ENCODE measurements at places on chromosomes 12 and 14.

DNA sequence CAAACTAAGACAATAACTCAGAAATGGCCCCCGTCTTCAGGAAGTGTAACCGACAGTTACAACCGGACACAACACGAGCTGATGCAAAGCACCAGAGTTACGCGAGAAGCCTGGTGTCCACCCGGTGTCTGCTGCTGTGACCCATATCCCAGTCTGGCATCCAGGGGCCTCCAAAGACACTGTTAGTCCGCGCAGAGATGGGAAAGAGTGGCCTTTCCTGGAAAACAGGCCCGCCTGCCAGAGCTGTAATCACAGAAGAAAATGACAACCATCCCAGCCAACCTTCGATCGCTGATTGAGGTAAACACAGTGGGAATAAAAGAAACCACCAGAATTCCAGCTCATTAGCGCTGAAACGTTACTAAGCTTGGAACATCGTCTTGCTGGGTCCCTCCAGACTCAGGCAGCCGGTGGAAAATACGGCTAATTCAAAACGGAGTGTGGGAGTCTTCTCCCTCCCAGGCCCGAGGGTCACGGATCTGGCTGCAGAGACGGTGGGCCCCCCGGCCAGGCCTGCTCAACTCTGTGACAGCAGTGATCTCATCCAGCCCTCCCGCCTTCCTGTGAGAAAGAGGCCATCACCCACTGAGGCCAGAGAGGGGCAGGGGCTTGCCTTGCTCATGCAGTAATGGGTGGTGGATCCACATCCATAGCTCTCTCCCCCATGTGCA, 273.9 kb upstream of the RTL1 start:
- DNase-seq: no peak
- H3K4me1 ChIP-seq: peaks cover 6% of the 10 kb centered on the region
- H3K4me3 ChIP-seq: no peak overlapping the region
- H3K27me3 ChIP-seq: no peaks in the 10 kb centered on the region
- H3K27ac ChIP-seq: no peak overlapping the region

- DNase-seq: peak; percentile 71
- H3K4me3 ChIP-seq: no peak overlapping the region
- no peak overlapping the region for H3K27ac ChIP-seq
- H3K27me3 ChIP-seq: no peaks in the 10 kb centered on the region
These were observed 112.3 kb upstream of the BCL2L14 start for GRCh38 chr12:11958221-11959091.

DNA sequence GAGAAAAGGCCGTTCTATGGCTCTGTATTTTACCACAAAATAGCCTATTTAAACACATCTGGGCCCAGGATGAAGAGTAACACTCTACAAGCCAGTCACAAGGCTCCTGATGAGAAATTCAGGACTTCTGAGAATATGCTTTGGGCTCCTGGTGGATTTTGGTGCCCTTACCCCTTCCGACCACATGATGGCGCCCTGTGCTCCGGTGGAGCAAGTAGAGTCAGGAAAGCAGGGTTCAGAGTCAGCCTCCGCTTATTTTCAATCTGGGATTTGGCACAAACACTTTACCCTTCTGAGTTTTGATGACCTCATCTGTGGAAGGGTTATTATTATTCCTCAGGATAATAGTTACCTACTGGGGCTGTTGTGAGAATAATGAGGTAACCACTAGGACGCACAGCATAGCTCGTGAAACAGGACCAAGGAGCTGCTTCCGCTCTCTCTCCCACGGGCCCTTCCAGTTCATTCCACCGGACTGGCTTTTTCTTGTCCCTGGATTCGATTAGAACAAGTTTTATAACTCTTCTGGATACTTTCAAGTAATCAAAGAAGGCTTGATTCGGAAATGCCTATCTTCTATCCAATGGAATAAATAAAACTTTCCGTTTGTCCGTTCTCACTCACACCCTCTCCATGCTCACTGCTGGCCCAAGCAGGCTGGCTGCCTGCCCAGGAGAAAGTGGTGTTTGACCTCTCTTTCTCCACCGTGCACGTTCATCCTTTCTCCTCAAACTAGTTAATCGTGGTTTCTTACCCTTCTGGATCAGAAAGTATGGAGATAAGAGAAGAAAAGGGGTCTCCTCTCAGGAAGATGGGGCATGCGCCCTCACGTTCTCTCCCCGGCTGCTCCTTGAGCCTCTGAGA, 104.6 kb downstream of the GALC start:
- DNase-seq: peak; percentile 14
- no peak overlapping the region for H3K27ac ChIP-seq
- H3K4me3 ChIP-seq: no peak overlapping the region

- H3K27me3 ChIP-seq: no peaks in the 10 kb centered on the region
- no peak overlapping the region for H3K4me3 ChIP-seq
- H3K36me3 ChIP-seq: no peaks in the 10 kb centered on the region
- no peak overlapping the region for H3K27ac ChIP-seq
- no peaks in the 10 kb centered on the region for H3K4me1 ChIP-seq
- DNase-seq: no peak
These were observed 41.2 kb upstream of the C12orf75 start for GRCh38 chr12:105289114-105289904.

DNA sequence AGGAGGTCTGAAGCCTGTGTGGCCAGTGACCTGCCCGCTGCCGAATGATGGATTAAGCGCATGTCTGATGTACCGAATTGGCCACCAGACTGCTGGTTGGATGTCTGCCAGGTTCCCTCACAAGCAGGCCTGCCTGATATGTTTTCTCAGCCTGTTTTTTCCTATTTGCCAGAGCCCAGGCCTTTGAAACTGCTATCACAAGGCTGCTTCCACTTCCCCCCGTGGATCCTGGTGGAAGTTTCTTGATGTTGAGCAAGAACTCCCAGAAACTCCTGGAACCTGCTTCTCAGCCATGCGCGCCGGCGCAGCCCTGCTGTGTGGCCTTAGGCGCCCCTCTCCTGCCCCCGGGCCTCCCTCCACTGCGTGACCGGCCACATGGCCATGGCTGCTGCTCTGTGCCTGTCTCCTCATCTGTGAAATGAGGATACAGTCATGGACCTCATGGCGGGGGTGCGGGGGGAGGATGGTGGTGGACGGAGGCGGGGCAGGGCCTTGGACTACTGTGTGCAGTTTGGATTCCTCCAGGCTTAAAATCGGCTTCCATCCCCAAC, 56.6 kb downstream of the CALM1 start:
- H3K27me3 ChIP-seq: no peaks in the 10 kb centered on the region
- peak; percentile 38 for DNase-seq

DNA sequence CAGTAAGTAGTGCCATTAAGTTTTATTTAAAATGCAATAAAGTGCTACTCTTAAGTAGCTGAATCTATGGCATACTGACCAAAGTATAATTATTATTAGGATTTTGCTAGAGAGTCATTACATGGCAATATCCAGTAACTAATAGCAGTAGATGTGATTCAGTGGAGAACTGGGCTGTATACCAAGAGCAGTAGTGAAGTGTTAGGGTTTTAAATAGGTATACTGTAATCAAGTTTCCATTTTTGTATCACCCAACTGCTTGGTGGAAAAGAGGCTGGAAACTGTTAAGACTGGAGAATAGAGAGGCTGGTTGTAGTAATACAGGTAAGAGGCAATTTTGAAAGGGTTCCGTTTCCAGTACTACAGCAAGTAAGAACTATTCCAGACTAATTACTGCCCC, 13.3 kb upstream of the LLPH start:
- H3K4me1 ChIP-seq: peaks cover 14% of the 10 kb centered on the region
- no peak for DNase-seq
- H3K27ac ChIP-seq: peak overlapping the region; percentile 90
- H3K27me3 ChIP-seq: no peaks in the 10 kb centered on the region
- no peak overlapping the region for H3K4me3 ChIP-seq

Data from common myeloid progenitor, CD34-positive (primary cell).